Foreskin melanocyte (primary cell): ENCODE measurements at places on chromosomes 6 and 20.

DNA sequence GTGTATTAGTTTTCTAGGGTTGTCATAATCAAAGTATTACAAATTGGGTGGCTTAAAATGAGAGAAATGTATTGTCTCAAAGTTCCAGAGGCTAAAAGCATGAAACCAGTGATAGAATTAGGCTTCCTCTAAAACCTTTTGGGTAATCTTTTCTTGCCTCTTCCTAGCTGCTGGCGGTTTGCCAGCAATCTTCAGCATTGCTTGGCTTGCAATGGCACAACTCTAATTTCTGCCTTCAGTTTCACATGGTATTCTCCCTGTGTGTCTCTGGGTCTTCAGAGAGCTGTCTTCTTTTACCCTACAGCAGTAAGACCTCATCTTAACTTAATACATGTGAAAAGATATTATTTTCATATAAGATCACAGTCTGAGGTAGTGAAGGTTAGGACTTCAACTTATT is 479.1 kb upstream of the GJE1 start:
- DNase-seq, result no peak

DNA sequence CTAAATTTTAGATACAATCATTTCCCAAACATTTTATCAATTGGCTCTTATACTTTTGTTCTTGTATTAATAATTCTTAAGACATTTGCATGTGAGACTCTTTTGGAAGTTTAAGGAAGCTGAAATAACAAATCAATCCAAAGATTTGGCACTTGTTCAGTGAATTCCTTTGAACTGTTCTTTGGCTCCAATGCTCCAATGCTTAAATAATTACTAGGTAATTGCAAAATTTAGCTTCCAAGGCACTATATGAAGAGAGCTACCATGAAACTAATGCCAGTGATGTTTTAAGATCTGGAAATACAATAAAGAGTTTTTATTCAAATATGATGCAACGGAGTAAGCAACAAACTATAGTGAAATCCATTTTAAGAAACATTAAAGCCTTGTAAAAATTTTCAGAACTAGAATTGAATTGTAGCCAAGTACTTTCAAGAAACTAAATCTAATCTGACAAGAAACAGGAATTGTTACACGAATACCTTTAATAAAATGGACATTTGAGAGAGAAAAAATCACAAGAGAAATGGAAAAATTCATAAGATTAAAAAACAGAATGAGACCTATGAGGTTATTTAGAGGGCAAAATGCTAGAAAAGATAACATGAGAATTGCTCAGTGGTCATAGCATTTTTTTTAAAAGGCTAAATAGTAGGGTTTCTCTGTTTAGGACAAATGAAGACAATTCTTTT is 43.6 kb upstream of the SMLR1 start:
- no peak for DNase-seq

GRCh38 chr6:143149771-143150170 is 89.1 kb downstream of the AIG1 start:
- no peak for DNase-seq

DNA sequence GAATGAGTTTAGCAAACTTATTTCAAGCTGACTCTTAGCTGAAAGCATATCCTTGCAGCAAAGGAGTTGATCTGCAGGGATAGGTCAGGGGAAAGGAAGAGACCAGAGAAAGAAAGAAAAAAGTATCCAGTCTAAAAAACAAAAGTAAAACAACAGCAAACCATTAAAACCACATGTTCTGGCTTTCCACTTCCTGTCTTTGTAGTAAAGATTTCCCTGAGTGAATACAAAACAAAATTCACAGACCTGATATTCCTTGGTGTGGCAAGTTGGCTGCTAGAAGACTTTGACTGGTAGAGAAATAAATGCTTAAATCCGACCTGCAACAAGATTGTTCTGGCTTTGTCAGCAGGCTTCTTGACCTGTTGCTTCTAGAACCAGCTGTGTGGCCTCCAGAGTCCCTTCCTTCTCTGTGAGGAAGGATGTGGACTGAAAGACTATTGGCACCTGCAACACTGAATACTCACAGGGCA is 23.4 kb upstream of the MCM3 start:
- DNase-seq, result no peak

DNA sequence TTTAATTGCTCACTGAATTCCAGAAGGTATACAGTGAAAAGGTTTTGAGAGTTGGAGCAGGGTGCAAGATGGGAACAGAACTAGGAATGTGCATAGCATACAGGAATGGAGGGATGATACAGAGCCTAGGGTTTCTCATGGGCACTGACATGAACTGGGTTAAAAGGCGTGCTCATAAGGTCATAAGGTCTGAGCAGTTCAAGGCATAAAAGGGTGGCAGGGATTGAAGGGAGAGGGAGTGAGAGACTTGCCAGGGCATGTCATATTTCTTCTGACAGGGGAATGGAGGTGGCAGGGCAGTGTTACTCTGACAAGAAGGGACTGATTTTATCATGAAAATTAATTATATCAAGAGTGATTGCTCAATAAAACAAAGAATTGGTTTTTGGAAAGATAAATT is 4.7 kb downstream of the MLIP start:
- DNase-seq, result no peak

- DNase-seq, result no peak
Measured at GRCh38 chr20:680638-681187, 5.1 kb upstream of the SCRT2 start.

DNA sequence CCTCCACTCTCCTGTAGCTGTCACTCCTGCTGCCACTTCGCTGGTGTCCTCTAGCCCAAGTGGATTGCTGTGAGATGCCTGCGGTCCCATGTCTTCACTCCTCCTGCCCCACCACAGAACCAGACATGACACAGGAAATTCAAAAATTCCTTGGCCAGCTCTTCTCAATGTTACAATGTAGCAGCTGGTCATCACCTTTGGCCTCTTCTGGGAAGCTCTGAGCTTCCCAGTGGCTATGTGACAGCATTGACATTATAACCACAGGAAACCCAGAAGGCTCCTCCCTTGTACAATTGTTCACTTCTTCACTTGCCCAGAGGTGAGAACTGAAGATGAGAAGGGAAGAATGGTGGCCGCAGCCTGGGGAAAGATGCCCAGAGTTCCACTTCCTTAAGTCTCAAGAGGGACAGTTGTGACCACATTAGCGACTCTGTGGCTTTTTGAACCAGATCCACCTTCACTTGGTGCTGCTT is 76.1 kb upstream of the NAA20 start:
- no peak for DNase-seq

GRCh38 chr20:36490191-36490590 is 51.1 kb upstream of the MYL9 start:
- no peak for DNase-seq

- no peak for DNase-seq
Measured at GRCh38 chr20:19758133-19758500, at the start of gene RIN2. TSS of gene RIN2 (plus strand) at chr20:19758258. CDS start at chr20:19889602, 131,344 bp downstream.

DNA sequence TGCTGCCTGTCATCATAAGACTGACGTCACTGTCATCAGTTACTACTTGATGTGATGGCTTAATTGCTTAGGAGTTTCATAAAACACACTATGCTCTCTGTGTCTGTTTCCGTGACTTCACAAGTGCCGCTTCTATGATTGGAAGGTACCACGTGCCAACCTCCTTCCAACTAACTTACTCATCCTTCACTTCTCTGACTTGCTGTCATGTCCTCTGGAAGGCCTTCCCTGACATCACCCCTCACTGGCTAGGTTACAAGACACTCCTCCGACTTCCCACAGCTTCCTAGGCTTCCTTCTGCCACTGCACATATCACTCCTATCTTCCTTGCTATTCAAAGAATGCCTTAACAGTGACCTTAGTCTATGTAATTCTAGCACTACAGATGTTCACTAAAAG is 20.4 kb downstream of the SERINC3 start:
- DNase-seq, result no peak

GRCh38 chr20:53126185-53126584 is 154.0 kb downstream of the TSHZ2 start:
- DNase-seq, result no peak

GRCh38 chr6:16334671-16335070 is 96.3 kb downstream of the GMPR start:
- peak; percentile 88 for DNase-seq

GRCh38 chr6:90610301-90610750 is 23.5 kb upstream of the MAP3K7 start:
- DNase-seq, result no peak

DNA sequence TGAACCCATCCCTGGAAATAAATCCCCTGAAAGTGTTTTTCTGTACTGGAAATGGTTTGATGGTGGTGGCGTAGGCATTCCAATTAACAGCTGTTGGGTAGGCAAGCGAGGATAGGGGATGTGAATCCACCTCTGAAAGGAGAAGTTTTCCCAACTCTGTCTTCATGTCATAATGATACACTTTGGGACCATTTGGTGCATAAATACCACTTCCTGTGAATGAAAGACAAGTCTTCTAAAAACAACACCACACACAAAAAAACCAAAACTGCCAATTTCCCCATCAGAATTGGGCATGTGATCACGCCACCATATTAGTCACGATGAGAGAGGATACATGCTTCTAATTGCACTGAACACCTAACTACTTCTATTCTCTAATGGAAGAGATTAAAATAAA is 6.4 kb downstream of the VNN2 start:
- no peak for DNase-seq

- no peak for DNase-seq
Measured at GRCh38 chr20:18645851-18646250, 58.0 kb downstream of the DTD1 start.

GRCh38 chr6:85576476-85576875 is 17.2 kb downstream of the SNX14 start:
- DNase-seq, result no peak

DNA sequence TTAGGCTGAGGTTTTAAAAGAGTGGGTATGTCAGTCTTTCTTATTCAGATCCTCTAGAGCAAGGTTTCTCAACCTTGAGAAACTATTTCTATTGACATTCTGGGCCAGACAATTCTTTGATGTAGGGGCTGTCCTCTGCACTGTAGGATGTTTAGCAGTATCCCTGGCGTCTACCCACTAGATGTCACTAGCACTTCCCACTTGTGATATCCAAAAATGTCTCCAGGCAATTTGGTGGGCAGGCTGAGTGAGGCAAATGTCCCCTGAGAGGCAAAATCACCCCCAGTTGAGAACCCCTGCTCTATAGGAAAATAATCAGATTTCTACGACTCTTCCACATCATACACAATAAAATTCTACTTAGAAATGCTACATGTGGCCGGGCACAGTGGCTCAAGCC is 7.7 kb upstream of the ZKSCAN8 start:
- DNase-seq, result peak; percentile 45

GRCh38 chr6:63305277-63305676 is 14.5 kb downstream of the LGSN start:
- no peak for DNase-seq

GRCh38 chr6:11226005-11226404 is 6.5 kb downstream of the NEDD9 start:
- DNase-seq, result no peak

GRCh38 chr20:44448753-44449546 is 26.7 kb upstream of the TTPAL start:
- DNase-seq, result no peak

DNA sequence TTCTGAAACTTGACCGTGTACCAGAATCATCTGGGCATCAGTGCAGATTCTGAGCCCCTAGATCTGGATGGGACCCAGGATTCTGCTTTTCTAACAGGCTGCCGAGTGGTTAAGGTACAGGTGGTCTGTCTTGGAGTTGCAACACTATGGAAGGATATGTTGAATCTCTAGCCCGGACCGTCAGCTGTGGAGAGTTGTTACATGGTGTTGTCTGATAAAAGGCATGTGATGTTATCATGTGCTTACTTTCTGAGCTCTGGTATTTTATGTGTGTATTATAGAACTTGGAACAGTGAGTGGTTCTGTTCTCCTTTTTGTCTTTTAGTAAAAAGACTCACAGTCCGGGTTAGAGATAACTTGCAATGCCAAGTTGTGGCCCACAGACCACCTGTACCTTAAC is 123.0 kb downstream of the JARID2 start:
- DNase-seq, result peak; percentile 73

- DNase-seq, result no peak
Measured at GRCh38 chr20:19850198-19850533, 92.1 kb downstream of the RIN2 start.

DNA sequence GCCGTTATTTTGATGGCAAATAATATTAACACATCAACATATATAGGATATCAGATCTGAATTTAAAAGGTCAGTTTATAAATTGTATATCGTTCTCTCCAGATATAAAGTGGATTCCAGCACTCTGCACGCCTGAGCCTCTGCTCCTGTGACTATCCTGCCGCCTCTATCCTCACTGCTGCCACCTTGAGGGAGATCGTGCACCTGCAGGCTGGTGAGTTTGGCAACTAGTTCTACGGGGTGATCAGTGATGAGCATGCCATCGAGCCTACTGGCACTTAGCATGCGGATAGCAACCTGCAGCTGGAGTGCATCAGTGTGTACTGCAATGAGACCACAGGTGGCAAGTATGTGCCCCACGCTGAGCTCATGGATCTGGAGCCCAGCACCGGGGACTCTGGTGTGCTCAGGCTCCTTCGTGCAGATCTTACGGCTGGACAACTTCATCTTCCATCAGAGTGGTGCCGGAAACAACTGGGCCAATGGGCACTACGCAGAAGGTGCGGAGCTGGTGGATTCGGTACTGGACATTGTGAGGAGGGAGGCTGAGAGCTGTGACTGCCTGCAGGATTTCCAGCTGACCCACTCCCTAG is 84.9 kb downstream of the FBXO5 start:
- DNase-seq, result peak; percentile 44

GRCh38 chr6:33695451-33695887 is 16.0 kb downstream of the UQCC2 start:
- no peak for DNase-seq

GRCh38 chr6:84344005-84344404 is 116.6 kb upstream of the CEP162 start:
- no peak for DNase-seq

DNA sequence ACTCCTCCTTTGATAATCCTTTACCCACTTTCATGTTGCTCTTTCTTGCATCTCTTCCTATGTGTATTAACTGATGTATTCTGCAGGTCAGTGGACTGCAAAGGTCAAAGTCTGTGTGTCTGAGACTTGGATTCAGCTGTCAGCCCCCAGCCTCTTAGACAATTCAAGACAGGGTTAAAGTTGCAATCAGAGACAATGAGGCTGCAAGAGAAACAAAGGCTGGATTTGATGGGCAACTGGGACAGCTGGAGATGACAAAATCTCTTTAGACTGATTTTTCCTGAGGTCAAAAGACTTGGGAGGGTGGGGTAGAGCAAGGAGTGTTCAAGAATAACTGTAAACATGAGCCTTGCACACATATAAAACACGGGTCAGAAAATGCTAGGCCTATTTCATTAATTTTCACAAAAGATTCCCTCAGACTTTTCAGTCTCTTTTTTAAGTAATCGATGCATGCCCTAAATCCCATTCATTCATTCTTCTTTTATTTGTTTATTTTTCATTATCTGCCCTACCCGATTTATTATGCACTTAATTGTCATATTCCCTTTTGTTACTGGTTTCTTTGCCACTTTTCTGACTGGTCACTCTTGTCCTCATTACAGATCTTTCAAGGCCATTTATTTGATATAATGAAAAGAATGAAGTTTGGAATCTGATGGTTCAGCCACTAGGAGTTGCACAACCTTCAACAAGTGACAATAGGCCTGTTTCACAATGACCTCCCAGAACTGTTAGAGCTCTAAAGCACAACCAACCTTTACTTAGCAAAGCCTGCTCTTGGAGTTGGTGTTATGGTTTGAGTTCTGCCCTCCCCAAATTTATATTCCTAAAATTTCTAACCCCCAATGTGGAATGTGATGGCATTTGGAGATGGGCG is 33.8 kb upstream of the AKAP12 start:
- DNase-seq, result no peak

- DNase-seq, result no peak
Measured at GRCh38 chr6:79138146-79138545, 60.1 kb upstream of the PHIP start.

GRCh38 chr6:14180609-14181008 is 63.0 kb downstream of the CD83 start:
- DNase-seq, result peak; percentile 10

- DNase-seq, result no peak
Measured at GRCh38 chr6:34953061-34954025, 64.3 kb downstream of the ANKS1A start.
